ENCODE measurements at places on chromosomes 4 and X.

GRCh38 chrX:23885803-23886202 lies 21.9 kb downstream of the APOO start:
- peak; percentile 24 for DNase-seq

GRCh38 chrX:70488856-70489255 lies 44.2 kb downstream of the DLG3 start:
- DNase-seq, result no peak

GRCh38 chr4:87309625-87310024 lies 13.1 kb downstream of the HSD17B13 start:
- DNase-seq, result peak; percentile 56

GRCh38 chr4:48237996-48238645 lies 31.5 kb downstream of the TEC start:
- DNase-seq, result no peak

- no peak for DNase-seq
Observed at GRCh38 chr4:109953556-109953955, 40.9 kb downstream of the EGF start.

DNA sequence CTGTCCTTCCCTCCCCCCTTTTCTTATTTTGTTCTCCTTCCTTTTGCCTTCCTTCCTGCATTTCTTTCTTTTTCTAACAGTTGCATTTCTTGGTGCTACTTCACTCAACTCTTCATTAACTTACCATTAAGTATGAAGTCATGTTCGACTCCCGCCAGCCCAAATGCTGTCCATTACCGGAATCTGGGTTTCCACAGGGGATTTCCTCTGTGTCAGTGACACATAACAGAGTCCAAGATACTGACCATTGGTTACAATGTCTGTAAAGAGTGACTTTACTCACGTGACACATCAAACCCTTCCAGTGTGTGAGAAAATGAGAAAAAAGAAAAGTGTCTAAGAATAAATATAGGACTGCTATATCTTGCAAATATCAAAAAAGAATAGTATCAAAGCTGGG lies 500.0 kb upstream of the FRG1 start:
- no peak for DNase-seq

DNA sequence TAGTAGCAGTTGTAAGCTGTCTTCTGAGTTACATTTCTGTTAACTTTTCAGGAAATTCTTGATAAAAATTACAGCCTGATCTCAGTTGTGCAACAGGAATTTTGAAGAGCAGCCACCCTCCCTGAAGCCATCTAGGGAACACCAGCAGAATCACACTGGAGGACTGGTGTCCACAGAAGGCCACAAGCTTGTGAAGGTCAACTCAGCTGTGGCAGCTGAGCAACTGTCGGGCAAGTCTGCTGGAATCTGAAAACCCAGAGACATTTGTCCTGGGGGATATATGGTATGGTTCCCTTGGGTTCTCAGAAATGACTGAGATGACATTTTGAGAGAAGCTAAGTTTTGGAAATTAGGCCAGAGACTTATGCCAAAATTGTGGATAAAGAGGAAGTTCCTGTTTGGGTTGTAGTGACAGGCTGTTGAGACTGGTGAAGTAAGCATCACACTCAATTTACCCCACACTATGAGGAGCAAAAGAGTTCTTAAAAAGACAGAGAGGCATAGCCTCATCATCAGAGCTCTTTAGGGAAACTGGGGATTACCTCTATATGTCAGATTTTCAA lies 78.1 kb upstream of the TNIP3 start:
- DNase-seq, result no peak

DNA sequence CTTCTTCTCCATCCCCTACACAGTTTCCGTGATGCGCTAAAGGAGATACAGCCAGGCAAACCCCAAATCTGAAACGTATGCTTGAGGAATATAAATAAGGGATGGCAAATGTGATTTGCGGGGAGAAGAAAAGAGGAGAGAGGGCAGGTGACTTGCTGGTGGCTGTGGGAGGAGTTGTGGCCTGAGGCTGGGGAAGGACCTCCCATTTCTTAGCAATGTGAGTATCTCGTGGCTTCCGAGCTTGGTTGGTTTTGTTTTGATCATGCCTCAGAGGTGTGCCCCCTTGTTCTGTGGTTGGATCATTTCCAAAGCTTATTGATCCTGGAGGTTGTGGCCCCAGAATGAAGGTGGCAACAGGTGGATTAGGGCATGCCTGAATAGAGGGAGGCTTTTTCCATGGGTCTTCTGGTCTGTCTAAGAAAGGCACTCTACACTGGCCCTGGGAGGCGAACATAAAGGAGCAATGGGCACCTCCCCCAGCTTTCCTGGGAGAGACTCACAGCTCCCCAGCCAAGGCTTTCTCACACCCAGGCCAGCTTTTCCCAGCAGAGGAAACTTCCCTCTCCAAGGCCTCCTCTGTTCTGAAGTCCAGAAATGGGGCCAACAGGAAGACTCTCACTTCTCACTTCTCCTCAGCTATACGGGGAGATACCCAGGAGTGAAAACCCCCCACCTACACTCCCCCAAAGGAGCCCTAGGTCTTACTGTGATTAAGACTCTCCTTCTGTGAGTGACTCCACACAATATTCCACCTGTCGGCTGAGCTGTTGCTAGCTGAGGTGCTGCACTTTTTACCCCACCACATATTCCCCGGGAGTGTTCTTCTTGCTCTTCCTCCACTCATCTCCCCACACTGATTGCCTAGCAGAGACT lies 40.0 kb downstream of the C4orf51 start:
- no peak for DNase-seq

- peak; percentile 6 for DNase-seq
Observed at GRCh38 chrX:16882169-16882568, 12.0 kb upstream of the RBBP7 start.

DNA sequence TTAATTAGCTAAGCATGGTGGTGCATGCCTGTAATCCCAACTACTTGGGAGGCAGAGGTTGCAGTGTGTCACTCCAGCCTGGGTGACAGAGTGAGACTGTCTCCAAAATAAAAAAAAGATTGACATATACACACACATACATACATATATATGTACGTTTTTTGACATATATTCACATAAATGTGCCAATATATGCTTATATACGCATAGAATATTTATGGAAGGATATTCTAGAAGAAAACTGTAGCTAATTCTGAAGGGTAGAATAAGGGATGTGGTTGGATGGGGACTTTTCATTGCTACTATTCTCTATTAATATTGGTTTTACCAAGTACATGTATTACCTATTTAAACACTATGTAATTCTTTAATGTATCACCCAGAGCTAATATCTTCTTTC lies 19.7 kb downstream of the ZGRF1 start:
- no peak for DNase-seq

All from fibroblast of upper back skin (primary cell).